ENCODE measurements at places on chromosomes 1 and 21.

GRCh38 chr1:166915941-166916340 lies 39.9 kb upstream of the TADA1 start:
- DNase-seq, result peak; percentile 40

GRCh38 chr1:156409439-156409838 lies 40.4 kb downstream of the RHBG start:
- no peak for DNase-seq

GRCh38 chr1:118136187-118136941 lies 48.7 kb downstream of the SPAG17 start:
- DNase-seq, result peak; percentile 84

DNA sequence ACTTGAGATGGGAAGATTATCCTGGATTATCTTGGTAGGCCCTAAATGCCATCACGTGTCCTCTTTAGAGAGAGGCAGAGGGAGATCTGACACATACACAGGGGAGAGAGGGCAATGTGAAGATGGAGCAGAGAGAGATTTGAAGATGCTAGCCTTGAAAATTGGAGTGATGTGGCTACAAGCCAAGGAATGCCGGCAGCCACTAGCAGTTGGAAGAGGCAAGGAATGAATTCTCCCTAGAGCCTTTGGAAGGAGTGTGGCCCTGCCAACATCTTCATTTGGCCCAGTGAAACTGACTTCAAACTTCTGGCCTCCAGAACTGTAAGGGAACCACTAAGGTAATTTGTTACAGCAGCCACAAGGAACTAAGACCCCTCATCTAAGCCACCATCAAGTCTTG lies 8.9 kb upstream of the CAMTA1 start:
- no peak for DNase-seq

DNA sequence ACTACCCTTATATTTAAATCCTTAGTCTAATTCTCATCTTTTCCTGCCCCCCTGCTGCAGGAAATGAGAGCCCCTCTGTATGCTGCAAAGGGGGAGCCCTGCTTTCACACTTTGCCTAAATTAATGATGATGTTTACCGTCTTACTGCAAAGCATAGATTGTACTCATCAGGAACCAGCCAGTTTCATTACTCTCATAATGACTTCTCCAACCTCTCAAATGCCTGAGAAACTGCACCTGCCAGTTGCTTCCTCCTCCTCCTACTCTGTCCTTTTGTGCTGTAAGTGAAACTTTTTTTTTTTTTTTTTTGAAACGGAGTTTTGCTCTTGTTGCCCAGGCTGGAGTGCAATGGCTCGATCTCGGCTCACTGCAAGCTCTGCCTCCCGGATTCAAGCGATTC lies 101.7 kb downstream of the ADSS2 start:
- DNase-seq, result no peak

DNA sequence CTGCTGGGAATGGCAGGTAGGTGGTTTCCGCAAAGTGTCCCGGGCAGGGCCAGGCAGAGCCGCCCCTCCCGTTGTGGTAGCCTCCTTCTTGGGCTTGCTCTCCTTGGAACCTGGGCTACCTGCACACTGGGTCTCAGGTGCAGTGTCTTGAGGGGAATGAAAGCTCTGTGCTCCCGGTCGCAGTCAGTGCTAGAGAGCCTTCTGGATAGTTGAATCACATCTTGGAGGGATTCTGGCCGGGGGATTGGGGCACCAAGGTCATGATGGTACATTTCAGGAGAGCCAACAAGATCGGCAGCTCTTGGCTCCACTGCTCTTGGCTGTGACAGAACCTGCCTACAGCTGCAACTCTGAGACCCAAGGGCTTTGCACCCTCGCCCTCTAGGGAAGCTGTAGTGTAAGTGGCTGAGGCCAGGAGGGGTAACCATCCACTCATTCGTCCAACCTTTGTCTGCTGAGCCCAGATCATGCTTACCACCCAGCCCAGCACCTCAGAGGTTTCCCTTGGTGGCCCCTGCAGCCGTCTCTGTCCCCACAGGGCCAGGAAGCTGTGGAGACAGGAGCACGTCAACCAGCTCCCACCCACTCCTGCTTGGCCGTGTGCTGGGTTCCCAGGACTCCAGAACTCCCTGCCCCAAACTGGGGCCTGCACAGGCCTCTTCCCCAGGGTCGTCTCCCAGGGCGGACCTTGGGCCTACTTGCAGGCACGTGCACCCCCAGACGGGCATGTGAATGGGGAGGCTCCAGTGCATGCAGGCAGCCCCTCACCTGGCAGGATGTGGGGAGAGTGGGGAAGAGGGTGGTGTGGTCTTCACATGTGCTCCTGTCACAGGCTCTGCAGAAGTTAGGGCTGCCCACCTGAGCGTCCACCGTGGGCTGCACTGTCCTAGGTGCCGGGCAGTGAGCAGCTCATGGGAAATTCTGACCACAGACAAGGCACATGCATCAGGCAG lies 40.0 kb downstream of the NTPCR start:
- no peak for DNase-seq

DNA sequence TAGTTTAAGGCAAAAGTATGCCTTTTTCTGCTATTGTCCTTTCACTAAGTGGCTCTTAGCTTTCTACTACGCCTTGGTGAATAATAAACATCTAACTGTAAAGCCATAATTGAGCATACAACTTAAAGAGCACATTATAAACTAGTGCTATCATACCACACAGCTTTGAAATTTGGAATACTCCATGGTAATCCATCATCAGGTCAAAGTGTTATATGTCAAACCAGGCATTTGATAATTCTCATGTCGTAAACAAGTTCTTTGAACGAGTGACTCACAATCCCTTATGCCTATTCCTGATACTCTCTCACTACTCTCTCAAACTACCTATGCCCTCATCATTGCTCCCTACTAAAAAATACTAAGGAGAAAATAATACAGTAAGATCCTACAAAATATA lies 60.3 kb upstream of the FMN2 start:
- no peak for DNase-seq

DNA sequence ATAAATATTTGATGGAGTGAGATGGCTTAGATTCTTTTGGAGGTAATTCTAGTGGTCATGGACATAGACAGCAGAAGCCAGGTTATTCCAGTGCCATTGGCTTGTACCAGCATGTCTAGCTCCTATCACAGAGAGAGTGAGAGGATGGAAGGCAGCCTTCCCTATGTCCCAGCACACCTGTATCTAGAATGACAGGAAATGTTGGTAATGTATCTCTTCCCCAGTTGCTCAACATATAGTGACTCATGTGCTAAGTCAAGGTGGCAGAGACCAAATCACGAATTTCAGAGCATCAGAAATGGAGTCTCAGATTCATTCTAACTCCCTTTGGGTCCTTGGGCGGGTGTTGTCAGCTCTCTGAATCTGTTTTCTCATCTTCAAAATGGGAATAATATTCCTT lies 28.4 kb downstream of the METTL13 start:
- DNase-seq, result peak; percentile 96

DNA sequence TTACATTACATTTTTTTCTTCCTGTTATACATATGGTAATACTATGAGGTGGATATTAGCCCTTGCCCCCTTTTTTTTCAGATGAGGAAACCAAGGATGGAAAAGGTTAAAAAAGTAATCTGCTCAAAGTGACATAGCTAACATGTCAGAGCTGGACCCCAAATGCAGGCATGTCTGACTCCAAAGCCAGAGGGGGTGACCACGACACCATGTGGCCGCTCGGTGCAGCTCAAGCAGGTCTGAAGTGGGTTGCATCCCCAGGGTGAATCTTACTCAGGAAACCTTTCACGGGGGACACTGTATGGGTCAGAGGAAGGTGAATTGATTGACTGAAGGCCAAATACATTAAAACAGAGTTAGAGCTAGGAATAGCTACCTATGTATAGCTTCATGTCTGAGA lies 34.8 kb downstream of the CD34 start:
- DNase-seq, result no peak

DNA sequence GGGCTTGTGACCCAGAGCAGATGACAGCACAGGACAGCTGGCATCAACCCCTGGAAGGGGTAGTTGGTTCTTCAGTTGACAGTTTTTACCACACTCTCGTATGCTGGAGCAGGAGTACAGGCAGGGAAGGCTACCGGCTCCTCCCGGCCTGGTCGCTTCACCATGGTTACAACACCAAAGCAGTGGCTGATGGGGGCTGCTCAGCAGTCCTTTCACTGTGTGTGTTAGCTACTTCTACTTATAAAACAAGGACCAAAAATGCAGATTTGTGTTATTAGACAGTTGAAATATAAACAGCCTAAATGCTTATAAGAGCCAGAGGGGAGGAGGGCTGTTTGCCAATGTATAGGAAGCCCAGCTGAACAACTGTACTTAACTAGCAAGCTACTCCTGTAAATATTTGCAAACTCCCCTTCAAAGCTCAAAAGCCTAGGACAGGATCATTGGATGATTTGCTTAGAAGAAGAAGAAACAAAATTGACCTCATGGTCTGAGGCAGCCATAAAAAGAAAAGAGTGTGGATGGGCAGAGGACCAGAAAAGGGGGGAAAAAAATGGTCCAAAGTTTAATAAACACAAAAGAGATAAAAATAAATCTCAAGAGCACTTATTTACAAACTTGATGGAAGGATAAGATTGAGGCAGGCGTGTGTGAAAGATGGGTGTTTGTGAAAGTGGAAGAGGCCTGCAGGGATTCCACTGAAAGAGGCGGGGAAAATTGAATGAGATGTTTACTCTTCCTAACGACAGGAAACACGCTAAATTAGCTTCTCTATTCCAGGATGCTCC lies 57.1 kb downstream of the TGFB2 start:
- no peak for DNase-seq

Measured in bronchial epithelial cell (primary cell).